ENCODE measurements at places on chromosomes 3 and 15.

DNA sequence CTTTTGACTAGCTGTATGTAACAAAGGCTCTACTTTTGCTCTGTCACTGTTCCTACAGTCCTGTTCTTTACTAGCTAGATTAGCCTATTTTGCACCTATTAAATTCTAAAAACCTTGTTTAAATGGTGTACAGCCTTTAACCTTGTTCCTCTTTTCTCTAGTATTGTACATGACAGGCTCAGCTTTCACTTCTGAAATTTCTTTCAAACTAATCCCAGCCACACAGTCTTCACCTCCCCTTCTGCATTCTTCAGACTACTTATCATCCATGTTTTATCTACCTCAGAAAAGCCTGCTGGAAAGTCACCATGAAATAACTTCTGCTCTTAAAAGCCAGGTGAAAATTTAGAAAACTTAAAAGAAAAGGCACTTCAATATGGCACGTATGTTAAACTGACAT is 122.4 kb downstream of the NECTIN3 start:
- no peak for DNase-seq

DNA sequence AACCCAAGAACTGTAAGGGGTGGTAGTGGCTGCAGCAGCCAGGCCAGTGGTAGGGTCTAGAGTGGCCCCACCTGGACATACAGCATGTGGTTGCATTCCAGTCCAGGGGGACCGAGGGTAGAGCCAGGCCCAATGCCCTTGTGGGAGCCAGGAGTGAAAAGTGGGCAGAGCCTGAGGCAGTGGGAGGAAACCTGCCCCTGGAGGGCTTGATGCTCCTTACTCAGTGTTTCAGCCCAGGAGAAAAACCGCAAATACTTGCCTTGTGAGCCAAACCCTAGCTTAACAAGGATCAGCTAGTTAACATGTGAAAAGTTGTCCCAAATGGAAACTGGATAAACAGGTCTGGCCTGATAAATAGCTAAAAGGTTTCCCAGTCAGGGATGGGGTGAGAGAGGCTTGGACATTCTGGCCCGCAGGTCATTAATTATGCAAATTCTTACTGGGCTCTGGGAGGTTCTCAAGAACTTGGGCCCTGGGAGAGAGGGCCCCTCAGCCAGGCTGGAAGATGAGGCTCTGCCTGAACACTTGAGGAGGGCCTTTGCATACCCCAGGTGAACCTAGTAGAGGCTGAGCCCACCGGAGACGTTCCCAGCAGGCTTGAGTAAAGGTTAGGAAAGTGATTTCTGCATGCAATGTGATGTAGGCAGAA is 222.1 kb downstream of the THSD4 start:
- DNase-seq = peak; percentile 45

GRCh38 chr15:93583552-93583951 is 494.5 kb upstream of the RGMA start:
- no peak for DNase-seq

DNA sequence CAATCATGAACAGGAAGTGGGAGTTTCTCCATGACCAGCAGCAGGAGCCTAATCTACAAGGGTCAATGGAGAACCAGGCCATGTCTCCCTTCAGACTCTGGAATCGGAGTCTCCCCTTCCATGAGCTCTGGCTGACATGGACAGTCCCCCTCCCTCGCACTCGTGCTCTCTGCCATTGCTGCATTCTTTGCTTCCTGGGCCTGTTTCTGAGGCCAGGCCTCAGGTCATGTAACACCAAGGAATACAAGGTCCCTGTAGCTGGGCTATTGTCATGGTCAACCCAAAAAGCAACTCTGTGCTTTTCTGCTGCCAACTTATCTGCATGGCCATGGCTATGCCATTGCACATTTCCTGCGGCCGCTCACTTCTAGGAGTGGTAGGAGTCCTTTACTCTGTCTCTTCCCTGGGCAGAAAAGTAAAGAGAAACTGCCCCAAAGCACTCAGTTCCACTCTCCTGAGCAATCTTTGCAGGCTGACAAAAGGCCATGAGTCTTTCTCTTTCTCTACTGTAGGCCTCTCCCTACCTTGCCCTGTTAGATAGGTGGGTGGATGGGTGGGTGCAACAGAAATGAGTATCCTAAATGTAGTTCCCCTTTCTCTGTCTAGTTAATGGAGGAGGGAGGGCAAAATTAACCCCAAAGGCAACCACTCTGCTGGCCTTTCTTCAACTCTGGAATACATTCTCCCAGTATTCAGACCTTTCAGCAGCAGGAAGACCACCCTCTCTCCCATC is 40.8 kb upstream of the PROK2 start:
- no peak for DNase-seq

GRCh38 chr15:97316362-97316761 is 644.1 kb upstream of the ARRDC4 start:
- no peak for DNase-seq

DNA sequence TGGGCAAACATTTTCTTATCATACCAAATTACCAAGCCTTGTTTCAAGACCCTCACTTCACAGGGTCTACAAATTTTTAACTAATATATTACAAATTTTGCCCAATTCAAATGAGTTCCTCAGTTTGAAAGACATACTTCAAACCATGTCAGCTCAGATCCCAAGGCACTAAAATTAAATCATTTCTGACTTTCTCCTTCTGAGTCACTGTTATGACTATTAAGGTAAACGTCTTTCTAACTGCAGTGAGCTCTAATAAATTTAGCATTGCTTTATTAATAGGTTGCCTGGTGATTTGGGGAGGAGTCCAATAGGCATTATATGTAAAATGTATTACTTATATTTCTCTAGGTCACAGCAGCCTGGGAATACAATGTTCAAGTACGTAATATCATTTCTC is 158.2 kb upstream of the ARHGEF26 start:
- DNase-seq = no peak

DNA sequence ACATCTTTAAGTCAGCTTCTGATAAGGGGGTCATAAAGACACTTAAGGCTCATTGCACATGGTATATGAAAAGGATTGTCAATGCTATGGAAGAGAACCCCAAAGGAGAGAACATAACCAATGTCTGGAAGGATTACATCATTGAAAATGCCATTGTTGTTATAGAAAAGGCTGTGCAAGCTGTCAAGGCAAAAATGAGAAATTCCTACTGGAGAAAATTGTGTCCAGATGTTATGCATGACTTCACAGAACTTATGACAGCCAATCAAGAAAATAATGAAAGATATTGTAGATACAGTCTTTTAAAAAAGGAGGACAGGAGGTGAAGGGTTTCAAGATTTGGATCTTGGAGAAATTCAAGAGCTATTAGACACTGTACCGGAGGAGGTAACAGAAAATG is 96.3 kb upstream of the MBNL1 start:
- no peak for DNase-seq

- DNase-seq = no peak
These were observed 11.6 kb upstream of the PLD1 start for GRCh38 chr3:171821778-171822358.

GRCh38 chr3:82790307-82791097 is 1029.1 kb upstream of the GBE1 start:
- no peak for DNase-seq

DNA sequence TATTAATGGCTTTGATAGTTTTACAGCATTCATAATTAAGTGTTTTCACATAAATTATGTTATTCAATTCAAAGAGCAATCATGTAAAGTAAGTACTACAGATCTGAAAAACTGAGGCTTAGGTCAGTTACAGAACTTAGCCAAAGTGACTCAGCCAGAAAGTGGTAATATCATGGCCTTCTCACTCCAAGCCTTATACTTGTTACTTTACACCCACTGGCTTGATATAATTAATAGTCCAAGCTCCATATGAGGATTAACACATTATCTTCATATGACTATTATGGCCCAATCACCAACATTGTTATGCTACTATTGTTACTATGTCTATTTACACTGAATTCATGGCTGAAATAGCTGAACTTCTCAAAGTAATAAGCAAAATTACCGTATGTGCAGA is 50.7 kb downstream of the TIGIT start:
- no peak for DNase-seq

DNA sequence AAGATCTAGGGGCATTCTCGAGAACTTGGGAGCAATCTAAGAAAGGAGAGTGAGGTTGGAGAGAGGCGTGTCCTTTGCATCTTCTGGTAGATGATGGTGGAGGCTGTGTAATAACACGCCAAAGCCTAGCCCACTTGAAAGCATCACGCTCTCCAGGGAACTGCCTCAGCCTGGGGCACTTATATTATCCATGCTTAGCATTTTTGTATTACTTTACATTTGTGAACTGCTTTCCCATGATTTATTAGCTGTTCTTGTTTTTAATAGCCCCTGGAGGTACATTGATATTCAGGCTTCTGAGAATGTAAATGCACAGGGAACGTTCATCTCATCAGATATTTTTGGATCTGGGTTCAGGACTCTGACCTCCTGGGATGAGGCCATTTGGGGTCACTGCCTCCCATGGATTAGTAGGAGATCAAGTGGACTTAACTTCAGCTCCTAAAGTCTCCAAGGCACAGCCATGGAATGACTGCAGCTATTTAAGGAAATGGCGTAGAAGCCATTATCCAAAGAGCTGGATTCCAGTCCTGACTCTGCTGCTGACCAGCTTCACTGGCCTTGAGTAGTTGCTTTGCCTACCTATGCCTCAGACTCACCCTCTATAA is 124.9 kb downstream of the LPP start:
- DNase-seq = no peak

All from T47D (cell line).